ENCODE measurements at places on chromosomes 2 and 18.

- DNase-seq: no peak
Measured at GRCh38 chr2:111244864-111245263, 124.2 kb downstream of the BCL2L11 start.

GRCh38 chr2:111900859-111901258, 2.5 kb downstream of the MERTK start:
- peak; percentile 38 for DNase-seq

- DNase-seq: no peak
Measured at GRCh38 chr18:74450626-74451025, 6.5 kb downstream of the DIPK1C start.

DNA sequence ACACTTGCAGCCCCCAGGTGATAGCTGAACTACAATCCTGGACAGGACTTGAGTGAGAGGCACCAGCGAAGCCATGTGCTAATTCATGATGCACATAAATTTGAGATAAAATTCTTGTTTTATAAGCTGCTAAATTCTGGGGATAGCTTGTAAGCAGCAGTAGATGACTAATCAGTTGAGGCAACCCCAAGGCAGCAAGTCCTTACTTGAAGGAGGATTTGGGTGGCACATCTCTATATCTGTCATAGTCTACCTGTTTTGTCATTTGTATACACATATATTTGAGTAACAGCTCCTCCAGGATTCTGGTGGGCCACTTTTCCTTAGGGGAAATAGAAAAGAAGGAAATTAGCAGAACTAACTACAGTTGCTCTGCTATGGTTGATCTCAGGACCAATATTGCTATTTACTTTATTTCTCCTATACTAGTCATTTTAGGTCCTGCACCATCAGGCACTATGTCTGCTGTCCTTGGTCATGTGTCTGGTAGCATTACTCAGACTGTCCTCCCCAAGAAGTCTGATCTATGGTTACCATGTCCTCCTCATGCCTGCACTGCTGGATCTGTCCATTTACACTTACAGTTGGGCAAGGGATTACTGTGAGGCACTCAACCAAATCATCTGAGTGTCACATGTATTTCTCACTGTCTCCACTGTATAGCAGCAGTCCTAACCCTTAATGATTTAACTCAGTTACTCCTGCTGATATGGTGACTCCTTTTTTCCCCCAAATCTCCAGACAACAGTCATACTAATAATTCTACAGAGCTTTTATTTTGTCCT, 436.0 kb upstream of the CWC22 start:
- no peak for DNase-seq

DNA sequence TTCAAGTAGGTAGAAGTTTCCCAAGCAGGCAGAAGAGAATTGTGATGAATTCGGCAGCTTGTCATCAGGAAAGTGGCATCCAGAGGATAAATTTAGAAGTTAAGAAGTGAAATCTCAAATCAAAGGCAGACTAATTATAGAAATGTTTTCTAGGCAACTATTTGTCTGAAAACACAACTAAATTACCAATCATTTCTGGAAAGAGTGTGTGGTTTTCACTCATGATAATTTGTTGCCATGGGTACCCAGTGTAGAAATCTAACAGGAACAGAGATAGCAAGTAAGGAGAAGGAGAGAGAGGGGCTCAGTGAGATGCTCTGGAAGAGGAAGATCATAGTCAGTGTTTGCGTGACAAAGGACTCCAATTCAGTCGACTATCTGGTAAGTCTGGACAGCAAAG, 208.1 kb downstream of the NCKAP5 start:
- peak; percentile 0 for DNase-seq

GRCh38 chr2:177585234-177585863, 192.8 kb downstream of the AGPS start:
- DNase-seq: no peak

- DNase-seq: no peak
Measured at GRCh38 chr2:112033600-112033999, 21.5 kb upstream of the TMEM87B start.

DNA sequence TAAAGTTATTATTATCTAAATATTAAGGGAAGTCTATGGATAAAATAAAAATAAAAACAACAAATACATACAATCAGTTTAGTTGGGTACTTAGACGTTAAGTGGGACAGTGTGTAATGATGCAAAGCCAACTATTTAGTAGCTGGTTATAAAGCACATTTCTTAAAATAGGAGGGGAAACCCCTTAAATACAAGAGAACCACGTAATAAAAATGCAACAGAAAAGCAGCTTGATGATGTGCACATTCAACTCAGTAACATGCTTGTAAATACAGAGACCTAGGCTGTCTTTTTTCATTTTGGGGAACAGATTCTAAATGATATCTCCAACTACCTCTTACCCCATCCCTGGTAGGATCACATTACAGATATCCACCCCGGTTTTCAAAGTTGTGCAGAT, 134.3 kb upstream of the AQP4 start:
- no peak for DNase-seq

DNA sequence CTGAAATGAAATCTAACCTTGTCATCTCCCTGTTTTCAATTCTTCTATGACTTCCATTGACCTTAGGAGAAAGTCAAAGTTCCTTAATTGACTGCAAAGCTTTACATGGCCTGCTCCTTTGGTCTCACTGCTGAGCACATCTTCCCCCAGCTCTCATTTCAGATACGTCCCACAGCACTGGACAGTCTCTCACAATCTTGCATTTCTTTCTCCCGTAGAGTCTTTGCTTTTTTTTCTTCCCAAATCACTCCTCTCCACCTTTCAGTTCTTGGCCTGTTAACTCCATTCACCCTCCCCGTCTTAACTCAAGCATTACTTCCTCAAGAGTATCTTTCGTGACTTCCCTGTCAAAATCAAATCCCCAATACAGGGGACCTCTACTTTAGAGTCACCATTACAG, 67.2 kb downstream of the DDX1 start:
- DNase-seq: no peak

DNA sequence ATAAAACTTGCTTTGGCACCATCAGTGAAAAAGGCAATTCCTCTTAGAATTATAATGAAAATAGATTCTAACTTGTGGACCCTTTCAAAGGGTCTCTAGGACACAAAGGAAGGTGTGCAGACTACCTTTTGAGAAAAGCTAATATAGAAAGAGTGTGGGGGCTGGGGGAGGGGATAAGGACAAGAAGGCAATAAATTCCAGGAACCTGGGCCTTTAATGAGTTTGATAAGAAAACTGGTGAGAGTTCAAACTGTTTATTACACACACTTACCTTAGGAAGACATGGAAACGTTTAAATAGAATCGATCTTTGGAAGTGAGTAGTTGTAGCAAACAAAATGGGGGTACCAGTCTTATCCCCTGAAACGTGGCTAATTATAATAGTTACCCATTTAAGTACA, 39.6 kb upstream of the PGAP1 start:
- no peak for DNase-seq

GRCh38 chr2:68755071-68755470, 20.5 kb downstream of the ARHGAP25 start:
- no peak for DNase-seq

DNA sequence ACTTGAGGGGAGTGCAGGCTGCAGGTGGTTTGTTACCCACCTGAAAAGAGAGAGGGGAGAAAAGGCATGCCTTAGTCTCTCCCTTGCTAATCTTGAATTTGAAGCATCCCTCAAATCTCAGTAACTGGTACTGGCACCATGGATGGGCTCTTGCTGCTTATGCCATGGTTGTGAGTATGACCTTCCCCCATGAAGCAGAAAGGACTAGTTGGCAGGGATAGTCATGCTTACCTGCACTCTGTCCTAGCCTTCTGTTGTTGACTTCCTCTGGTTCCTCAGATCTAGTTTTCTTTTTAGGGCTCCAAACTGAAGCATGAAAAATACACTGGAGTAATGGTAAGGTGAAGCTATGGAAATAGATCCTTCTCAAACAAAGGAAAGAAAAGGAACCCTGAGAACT, 191.2 kb downstream of the SPAG16 start:
- DNase-seq: no peak

GRCh38 chr2:177520324-177520723, 127.8 kb downstream of the AGPS start:
- no peak for DNase-seq

DNA sequence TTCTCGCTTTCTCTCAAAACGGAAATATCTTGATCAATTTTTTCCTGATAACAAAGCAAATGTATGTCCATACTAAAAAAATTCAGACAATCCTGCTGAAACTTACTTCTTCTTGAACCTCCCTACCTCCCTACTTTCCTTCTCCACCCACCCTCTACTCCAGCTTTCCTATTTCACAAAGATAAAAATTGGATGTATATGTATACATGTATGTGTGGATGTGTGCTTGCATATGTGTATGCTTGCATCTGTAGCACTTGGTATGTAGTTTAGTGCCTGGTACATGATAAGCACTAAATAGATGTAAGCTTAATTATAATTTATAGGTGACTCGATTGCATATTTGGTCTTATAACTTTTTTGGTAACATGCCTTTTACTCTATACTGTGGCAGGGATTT, 167.5 kb upstream of the ITGA4 start:
- no peak for DNase-seq

GRCh38 chr2:44952143-44952805, 10.8 kb downstream of the SIX3 start:
- DNase-seq: peak; percentile 54

DNA sequence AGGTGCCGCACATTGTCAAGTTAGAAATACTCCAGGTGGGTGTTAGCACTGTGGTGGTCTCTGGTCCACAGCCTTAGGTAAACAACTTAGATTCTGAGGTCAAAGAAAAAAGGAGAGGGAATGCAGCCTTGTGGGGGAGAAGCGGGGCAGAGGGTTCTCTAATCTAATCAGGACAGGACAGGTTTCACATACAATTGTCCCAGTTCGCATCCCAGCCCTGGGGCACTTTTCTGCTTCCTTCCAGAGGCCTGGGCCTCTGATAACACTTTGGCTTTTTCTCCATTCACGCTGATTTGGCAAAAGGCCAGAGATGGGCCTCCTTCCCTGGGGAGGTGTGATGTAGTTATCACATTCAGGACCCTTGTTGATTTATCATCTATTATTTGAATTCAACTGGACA, 32.5 kb downstream of the SLC1A4 start:
- DNase-seq: no peak

GRCh38 chr2:109322111-109322510, 193.1 kb downstream of the SH3RF3 start:
- no peak for DNase-seq

DNA sequence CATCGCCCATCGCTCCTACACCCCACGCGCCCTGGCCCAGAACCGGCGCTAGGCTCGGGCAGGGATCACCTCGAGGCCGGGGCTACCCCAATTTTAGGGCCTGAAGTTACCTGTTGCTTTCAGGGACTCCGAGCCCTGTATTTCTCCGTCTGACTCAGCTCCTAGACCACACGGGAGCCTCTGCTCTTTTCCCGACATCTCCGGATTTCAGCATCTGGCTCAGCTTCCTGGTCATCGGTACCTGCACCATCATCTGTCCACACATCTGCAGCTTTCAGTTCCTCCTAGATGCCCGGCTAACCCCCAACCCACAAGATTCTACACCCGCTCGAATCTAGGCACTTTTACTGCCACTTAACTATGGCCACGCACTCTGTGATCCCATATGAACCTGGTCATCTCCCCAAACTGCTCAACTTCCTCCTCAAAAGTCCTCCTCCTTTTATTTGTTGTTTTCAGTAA, 12.1 kb upstream of the HMSD start:
- no peak for DNase-seq

- DNase-seq: peak; percentile 65
Measured at GRCh38 chr2:75627902-75628504, 18.6 kb upstream of the MRPL19 start.

DNA sequence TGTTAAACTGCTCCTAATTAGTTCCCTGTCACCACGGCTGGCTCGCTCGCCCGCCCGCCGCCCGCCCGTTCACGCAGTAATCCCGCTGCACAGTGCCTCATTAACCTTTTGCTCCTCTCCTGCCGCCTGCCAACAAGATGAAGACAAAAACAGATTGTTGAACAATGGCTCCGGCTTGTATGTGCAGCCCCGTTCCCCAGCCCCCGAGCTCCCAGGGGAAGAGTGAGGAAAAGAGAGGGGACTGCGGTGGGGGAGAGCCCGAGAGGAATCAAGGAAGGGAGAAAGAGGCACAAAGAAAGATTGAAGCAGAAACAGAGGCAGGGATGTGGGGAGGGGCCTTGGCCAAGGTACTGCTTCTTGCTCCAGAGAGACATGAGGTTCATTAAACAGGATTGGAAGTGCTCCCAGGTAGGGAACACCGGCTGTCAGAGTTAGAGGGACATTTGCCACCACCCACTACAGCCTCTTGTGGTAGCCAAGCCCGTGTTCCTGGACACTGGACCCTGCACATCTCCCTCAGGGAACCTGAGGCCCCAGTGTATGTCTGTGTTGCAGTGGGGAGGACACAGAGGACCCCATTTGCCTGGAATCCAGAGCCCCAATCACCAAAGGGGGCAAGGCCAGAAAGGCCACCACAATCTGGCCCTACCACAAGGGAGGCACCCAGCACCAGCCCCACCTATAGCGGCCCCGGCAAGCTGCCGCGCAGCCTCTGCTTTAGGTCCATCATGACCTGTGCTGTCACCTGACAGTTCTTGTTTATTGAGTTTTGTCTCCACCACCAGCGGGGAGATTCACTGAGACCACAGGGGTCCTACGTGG, 38.1 kb downstream of the EMX1 start:
- no peak for DNase-seq
